ENCODE measurements at places on chromosomes 11 and 22.

- DNase-seq = no peak
These were observed 503.8 kb upstream of the B3GAT1 start for GRCh38 chr11:134915881-134916280.

GRCh38 chr22:22612516-22612915, 31.9 kb upstream of the GGTLC2 start:
- no peak for DNase-seq

DNA sequence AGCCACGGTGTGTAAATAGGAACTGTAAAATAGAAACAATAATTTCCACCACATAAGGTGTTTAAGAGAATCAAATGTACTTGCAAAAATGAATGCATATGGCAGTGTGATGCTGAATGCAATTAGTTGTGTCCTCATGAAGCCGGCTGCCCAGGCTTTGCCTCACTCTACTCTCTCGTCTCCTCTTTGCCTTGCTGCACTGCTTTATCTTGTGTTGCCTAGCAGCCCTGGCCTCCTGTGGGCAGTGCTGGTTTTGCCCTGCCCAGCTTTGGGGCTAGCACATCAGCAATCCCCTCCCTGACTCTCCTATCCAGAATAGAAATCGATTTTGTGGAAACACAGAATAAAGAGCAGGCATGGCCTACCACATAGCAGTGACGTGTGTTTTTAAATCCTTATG, 30.0 kb downstream of the LRRC32 start:
- DNase-seq = no peak

DNA sequence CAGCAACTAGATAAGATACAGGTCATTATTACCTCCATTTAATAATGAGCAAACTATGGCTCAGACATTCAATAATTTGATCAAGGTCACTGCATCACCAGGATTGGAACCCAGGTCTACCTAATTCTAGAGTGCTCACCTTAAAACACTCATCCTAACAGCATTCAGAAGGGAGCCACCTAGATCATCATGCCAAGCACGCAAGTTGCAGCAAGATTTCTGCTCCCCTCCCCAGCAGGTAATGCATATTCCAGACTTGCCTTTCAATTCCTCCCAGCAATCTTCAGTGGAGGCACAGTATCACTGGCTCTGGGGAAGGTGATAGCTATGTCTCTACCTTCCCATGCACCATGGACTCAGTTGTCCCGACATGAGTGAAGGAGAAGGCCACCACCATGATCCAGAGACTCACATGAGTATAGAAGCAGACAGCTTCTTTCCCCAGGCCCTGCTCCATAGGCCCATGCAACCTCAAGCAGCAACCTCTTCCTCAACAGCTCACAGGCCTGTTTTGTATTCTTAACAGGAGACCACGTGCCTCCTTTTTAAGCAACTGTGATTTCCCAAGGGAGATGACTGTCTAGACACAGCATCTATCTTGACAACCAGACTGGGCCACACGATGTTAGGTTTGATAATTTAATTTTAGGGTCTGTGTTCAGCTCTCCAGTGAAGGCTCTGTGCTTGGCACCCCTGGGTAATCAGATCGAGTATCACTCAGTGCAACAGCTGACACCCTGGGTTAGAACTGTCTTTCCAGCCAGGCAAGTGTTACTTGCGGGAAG, 36.4 kb downstream of the RAB30 start:
- no peak for DNase-seq

GRCh38 chr11:130578738-130579368, 130.4 kb downstream of the ADAMTS15 start:
- no peak for DNase-seq

DNA sequence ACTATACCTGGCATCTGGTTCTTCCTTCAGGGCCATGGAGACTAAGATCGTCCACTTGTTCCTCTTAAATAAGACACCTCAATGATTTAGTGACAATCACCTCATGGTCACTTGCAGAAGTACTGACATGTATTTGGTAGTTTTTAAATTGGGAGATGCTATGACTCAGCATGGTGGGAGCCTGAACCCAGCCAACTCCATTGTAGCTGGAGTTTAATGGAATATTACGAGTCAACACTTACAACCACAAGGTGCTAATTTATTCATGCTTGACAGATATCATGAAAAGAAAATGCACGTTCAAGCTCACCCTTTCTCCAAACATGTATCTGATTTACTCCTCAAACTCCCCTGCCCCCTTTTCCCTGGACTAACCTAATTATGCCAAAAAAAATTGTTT, 16.6 kb upstream of the APOL3 start:
- no peak for DNase-seq

- DNase-seq = no peak
These were observed 58.4 kb downstream of the NARS2 start for GRCh38 chr11:78516281-78516680.

- DNase-seq = no peak
These were observed 2.6 kb downstream of the ALG12 start for GRCh38 chr22:49915610-49916009.

DNA sequence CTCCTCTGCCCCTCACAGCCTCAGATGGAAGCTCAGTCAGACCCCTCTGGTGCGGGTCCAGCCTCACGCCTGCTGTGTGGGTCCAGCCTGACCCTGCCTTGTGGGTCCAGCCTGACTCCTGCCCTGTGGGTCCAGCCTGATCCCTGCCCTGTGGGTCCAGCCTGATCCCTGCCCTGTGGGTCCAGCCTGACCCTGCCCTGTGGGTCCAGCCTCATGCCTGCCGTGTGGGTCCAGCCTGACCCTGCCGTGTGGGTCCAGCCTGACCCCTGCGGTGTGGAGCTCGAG, 445.3 kb downstream of the BRD1 start:
- no peak for DNase-seq

- no peak for DNase-seq
These were observed 745.2 kb downstream of the KCNA4 start for GRCh38 chr11:29271616-29272015.

GRCh38 chr11:26607725-26608506, 35.9 kb upstream of the MUC15 start:
- no peak for DNase-seq

- DNase-seq = no peak
These were observed 293.3 kb upstream of the MPPED2 start for GRCh38 chr11:30879322-30880005.

DNA sequence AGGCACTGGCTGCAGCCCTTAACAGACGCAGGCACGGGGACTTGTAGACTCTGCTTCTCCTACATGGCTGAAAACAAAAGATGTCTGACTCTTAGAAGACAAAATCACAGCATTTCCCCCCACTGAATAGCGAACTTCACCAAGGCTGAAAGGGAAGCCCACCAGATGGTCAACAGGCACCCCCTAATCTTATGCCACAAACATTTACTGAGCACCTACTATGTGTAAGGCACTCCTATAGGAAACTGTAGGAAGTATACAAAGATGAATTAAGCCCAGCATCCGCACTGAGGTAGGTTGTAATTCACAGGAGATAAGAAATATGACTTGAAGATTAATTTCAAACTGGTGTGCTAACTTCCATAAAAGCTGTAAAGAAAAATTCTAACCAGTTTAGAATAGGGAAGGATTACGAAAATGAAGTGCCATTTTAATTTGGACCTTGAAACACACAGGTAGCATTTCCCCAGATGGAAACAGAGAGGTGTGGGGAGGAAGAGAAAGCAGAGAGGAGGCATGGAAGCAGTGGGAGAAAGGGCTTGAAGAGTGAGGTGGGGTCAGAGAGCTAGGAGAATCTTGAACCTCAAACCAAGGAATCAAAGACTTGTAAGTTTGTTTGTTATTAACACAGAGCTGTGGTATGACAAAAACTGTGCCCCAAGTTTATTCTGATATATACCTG, 38.1 kb downstream of the NUMA1 start:
- DNase-seq = no peak

GRCh38 chr11:72024069-72024754, 25.5 kb downstream of the IL18BP start:
- DNase-seq = no peak

- DNase-seq = no peak
These were observed 297.1 kb downstream of the DYNC2H1 start for GRCh38 chr11:103406357-103406756.

GRCh38 chr11:110929129-110929528, 216.9 kb upstream of the ARHGAP20 start:
- no peak for DNase-seq

- no peak for DNase-seq
These were observed 41.5 kb downstream of the BTBD10 start for GRCh38 chr11:13421561-13421960.

DNA sequence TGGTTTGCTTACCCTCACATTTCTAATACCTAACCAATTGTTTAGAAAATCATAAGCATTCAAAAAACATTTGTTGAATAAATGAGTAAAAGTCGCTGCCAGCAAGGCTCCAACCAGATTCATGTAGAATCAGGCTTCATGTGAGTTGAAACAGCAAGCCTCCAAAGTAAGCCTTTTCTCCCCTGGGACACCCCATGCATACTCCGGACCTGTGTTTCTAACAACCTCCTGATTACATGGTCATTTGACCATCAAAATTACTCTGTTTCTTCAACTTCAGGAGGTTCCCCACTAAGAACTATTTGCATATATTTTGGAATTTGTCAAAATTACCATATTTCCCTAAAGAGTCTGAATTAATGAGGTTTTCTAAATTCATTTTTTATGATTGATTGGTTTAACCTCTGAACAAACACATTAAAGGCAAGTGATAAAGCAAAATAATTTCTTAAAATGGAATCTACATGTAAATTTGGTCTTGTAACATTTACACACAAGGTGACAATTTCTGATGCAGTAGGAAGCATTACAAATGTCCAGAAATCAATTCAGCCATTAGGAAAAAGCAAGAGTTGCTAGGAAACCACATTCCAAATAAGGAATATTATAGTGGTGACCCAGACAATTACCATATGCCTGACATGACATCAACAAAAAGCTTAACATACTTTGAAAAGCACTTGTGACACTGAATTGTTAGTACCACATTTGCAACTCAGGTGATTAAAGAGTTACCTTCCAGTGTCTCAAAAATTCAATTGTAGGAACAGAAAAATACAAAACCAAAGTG, 252.6 kb downstream of the GUCY1A2 start:
- no peak for DNase-seq

- no peak for DNase-seq
These were observed 6.8 kb downstream of the STX3 start for GRCh38 chr11:59761993-59762392.

DNA sequence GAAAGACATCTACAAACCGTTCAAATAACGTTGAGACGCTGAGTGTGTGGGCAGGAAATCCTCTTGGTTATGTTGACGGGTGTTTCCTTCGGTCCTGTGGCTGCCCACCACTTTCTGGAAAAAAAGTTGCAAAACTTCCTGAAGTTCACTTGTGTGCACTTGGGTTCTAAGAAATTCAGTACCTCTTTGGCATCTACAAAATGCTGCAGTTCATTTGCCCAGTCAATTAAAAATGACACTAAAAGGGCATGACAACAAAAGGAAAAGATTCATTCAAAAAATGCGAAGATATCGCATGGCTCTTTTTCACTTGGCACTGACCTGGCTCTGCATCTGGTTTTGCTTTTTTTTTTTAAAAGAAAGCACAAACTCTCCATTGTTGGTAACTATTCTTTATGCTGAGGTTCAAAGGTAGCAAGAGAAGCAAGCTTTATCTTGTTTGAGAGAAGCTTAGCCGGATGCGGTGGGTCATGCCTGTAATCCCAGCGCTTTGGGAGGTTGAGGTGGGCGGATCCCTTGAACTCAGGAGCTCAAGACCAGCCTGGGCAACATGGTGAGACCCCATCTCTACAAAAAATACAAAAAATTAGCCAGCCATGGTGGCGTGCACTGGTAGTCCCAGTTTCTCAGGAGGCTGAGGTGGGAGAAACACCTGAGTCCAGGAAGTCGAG, 10.6 kb upstream of the XBP1 start:
- no peak for DNase-seq

- DNase-seq = no peak
These were observed 47.7 kb upstream of the GAB2 start for GRCh38 chr11:78465169-78465942.

DNA sequence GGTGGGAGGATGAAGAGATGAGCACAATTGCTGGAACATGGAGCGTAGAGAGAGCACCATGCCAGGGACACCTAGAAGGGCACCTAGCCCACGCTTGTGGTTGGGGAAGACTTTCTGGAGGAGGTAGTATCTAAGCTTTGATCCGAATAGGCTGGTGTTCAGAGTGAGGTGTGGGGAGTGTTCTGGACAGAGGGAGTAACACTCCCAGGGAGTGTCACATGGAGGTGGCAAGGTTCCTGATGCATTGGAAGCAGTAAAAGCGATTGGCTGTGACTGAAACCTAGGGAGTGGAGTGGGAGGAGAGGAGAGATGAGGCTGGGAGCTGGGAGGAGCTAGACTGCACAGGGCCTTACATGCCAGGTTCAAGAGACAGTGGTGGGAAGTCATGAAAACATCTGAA, 188.0 kb upstream of the NCAM1 start:
- DNase-seq = no peak

- DNase-seq = no peak
These were observed 226.8 kb upstream of the CHORDC1 start for GRCh38 chr11:90449606-90450005.

GRCh38 chr11:73248526-73249185, 23.5 kb upstream of the P2RY6 start:
- no peak for DNase-seq

DNA sequence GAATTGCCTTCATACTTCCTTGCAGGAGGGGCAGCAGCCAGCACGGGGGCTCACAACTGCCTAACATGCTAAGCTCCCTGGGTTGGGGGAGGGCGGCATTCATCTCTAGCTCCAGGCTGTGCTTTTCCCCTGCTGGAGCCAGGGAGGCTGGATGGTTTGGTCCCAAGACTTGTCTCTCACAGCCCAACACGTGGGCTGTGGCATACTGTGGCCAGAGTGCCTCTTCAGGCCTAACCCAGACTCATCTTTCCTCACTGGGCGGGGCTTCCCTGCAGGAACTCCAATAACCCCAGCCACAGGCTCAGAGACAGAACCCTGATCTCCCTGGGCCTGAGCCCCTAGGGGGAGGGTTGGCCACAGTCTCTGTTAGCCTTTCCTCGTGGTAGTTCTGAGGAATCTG, 121.9 kb upstream of the PLET1 start:
- no peak for DNase-seq

GRCh38 chr11:73463359-73463758, 87.2 kb downstream of the RELT start:
- no peak for DNase-seq

DNA sequence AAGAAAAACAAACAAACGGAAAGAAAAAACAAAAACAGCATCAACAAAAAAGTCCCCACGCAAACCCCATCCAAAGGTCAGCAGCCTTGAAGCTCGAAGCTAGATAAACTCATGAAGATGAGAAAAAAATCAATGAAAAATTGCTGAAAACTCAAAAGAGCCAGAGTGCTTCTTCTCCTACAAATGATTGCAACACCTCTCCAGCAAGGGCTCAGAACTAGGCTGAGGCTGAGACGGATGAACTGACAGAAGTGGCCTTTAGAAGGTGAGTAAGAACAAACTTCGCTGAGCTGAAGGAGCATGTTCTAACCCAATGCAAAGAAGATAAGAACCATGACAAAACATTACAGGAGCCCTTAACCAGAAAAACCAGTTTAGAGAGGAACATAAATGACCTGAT, 18.4 kb upstream of the FTH1 start:
- DNase-seq = no peak

- DNase-seq = no peak
These were observed 35.0 kb downstream of the TPST2 start for GRCh38 chr22:26554956-26555355.

Data from HS-27A (cell line).